Activated naive CD4-positive, alpha-beta T cell (primary cell): ENCODE measurements at places on chromosomes 1 and 21.

DNA sequence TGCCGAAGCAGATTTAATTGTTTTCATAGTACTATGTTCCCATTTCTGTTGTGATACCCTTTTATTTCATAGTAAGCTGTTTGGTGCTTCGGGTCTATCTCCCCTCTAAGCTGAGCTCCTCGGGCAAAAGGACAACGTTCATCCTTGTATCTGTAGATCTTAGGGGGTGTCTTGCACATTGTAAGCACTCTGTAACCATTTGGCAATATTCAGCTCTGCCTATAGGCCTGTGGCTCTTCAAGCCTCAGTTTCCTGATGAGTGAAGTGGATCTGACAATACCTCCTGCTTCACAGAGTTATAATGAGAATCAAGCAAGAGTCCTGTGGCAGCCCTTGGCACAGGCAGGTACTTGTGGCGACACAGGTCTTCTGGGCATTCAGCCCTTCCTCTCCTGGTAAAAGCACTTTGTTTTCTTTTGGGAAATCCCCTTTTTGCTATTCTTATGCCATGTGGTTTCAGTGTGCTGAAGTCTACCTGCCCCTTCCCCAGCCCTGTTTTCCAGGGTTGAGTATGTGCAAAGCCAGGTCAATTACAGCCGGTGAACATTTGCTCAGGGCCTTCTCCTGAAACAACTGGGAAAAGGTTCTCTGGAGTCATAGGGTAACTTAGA is 8.5 kb upstream of the EXO1 start:
- DNase-seq, result no peak

DNA sequence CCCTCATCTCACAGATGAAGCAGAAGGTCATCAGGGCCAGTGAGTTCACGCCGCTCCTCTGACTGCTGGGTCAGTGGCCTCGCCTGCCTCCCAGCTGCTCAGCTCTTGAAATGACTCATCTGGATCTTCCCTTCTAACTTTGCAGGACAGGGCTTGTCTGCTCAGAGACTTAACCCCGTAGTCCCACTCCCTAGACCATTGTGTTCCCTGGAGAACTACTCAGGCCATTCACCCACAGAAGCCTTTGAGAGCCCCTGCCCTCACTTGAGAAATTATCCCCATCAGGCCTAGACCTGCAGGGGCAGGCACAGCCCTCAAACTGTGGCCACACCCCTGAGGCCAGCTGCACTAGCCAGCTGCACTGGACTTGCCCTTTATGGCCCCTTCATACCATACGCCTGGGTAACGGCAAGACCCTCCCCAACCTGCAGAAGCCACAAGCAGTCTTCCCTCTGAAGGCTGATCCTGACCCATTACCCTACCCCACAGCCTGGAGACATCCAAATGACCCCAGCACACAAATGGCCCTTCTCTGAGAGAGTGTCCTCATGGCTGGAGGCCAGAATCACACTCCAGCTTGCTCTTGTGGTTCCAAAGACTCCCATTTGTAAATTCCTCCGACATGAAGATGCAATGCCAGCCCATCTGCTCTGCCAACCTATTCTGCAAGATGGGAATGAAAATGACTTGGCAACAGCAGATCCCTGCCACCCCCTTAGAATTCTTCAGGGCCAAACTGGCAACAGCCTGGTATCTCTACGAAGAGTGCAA is 33.2 kb downstream of the RCSD1 start:
- DNase-seq, result no peak

GRCh38 chr1:225777058-225777582 is 506 bp upstream of the SRP9 start:
- DNase-seq, result no peak

DNA sequence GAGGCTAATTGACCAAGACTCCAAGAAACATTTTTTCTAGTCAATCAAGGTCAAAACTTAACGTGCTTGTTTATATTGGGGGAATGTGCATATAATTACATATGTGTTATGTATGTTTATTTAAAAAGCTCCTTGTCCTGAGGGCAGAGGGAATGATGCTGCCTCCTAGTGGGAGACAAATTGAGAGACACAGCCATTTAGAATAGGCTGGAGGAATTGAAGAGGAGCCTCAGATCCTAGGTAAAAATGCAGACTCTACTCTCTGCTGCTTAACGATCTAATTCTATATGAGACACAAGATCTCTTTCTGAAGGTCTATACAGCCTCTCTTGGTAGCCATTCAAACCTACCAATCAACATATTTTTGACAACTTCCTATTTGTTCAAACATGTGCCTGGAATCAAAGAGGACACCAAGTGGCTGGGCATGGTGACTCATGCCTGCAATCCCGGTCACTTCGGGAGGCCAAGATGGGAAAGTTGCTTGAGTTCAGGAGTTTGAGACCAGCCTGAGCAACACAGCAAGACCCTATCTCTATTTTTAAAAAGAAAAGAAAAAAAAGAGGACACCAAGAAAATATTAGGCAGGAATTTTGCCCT is 136.6 kb upstream of the ZNF648 start:
- no peak for DNase-seq

DNA sequence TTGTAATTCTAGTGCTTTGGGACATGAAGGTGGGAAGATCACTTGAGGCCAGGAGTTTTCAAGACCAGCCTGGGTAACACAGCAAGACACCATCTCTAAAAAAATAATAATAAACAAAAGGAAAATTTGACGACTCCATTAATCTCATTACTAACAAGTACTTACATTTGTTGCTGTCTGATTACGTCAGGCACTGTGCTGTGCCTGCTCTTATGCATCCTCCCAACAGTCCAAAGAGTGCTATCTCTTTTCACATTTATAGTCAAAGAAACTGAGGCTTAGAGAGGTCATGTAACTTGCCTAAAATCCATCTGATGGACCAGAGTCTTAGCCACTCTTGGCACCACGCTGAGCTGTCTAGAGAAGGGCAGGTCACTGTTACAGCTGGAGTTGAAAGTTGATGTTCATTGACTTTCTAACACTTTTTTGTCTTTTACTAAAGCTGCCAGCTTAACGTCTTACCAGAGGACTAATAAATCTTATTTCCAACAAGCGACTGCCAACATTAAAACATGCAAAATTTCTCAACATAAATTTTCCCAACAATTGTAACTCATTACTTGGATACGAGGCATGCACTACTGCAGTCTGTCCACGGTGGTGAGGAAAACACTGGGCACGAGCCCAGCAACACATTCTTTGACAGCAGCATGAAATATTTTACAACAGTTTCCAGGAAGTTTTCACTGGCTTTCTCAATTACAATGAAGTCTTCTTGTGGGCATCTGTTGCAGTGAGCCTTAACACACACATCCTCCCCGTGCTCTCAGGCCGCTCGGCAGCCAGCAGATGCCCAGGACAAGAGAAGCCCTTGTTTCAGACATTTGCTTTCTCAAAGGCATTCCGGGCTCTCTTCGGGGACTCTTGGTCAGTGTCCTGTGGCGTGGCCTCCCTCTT is 262.9 kb upstream of the PROX1 start:
- DNase-seq, result no peak

GRCh38 chr21:44548922-44549321 is 2.4 kb downstream of the KRTAP10-2 start:
- DNase-seq, result no peak

- no peak for DNase-seq
These were observed 228.1 kb upstream of the CAMK1G start for GRCh38 chr1:209355415-209355814.

DNA sequence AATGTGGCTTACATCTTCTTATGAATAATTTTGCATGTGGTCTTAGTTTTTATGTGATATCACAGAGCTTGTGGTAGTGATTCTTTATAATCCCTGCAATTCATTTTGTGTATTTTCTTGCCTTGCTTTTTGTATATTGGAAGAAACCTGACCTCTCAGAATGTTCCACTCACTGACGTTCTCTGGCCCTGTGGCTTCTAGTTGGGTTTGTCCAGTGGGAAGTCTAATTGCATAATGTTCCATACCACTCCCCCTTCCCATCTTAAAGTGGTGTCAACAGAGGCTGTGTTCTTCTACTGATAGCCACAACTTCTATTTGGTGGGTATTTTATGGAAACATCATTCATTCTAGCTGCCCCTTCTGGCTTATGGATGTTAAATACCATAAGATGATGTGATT is 225.3 kb downstream of the BACH1 start:
- DNase-seq, result no peak

- no peak for DNase-seq
These were observed 237.0 kb downstream of the MRPL39 start for GRCh38 chr21:25370311-25370744.

- DNase-seq, result no peak
These were observed 514.0 kb upstream of the ADAMTS5 start for GRCh38 chr21:27480841-27481261.

- DNase-seq, result no peak
These were observed 152.7 kb upstream of the CHRM3 start for GRCh38 chr1:239233626-239234025.

DNA sequence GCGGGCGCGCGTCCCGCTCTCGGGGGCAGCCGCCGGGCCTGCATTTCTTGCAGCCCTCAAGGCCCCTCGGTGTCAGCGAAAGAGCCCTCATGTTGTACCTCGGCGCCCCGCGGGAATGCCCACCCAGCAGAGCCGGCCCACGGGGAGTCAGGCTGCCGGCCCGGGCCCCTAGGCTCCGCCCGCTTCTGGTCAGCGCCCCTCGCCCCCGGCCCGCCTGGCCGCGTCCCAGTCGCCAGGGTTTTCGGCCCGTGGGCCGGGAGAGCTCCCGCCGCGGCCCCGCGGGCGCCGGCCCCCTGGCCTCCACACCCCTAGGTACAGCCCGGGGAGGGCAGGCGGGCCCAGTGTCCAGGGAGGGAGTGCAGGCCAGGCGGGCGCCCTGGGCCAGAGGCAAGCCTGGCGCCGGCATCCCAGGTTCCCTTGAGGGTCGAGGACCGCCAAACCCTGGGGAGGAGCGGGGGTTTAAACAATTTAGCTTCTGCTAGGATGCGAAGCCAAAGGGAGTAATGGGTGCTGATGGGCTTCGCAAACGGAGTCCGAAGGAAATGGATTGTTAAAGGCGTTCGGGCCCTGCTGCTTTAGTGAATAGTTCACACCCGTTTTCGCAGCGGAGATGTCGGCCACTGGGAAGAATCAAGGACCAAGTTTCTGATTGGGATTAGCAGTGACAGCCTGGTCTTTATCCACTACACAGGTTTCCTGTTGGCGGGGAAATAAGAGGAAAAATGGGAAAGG is 486 bp upstream of the KCNA3 start:
- no peak for DNase-seq

DNA sequence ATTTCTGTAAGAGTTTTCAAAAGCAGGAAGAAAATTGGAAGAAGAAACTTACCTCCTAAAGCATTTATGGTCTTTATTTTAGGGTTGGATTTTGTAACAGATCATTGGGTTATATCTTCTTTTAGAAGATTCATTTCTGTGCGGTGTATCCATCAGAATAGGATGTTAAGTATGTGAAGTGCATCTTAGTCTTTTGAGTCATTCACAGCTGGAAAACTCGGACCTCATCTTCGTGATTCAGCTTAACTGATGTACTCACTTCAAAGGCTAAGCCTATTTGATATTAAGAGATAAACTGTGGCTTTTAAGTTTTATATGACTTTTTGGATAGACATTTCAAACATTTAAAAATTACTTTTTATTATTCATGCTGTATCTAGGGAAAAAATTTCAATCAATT is 56.3 kb downstream of the GIPC2 start:
- DNase-seq, result no peak

- DNase-seq, result no peak
These were observed 58.8 kb upstream of the TBX15 start for GRCh38 chr1:119046785-119047438.

GRCh38 chr1:63802109-63802508 is 28.3 kb downstream of the ROR1 start:
- DNase-seq, result no peak

DNA sequence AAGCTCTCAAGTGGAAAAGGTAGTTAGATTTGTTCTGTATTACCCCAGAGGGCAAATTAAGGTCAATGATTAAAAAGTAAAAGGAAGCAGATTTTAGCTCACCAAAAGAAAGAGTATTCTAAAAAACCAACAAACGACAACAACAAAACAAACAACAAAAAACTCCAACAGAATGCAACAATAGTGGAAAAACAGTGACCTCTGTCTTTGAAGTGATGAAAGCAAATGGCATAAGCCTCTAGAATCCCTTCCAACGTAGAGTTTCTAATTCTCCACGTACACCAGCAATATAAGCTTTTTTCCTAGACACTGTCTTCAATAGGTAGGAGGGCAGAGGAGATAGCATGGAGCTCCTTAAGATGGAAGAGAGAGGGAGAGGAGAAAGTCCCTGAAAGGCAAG is 359.1 kb downstream of the TTLL7 start:
- no peak for DNase-seq

DNA sequence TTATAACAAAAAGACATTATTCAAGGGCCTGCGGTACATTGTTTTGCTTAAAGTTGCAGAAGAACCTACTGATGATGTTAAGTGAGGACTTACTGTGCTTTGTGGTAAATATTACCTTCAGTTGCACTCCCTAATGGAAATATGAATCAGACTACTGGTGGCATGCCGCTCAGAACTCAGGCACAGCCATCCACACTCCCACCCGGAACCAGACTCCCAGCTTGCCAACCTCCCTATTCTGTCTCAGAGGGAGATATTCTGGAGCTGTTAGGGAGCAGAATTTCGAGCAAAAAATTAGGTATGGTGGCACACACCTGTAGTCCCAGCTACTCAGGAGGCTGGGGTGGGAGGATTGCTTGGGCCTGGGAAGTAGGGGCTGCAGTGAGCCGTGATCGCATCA is 13.1 kb downstream of the PGBD5 start:
- DNase-seq, result no peak

DNA sequence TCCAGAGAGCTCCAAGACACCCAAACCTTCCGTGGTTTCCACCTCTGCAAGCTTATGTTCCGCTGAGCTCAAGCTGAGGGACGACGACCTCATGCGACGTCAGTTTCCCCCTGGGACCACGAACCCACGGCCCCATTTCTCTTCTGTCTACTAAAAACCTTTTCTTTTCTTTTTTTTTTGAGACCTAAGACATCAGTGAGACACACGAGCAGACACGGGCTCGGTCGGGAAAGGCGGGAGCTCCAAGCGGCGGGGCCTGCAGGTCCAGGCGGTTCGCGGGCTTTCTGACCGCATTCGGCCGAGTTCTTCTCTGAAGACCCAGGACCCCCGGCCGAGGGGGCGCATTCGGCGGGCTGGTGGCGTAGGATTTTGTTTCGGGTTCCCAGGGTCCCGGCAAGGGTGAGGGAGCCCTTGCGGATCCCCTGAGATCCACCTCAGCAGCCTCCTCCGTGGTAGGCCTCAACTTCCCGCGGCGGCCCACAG is 402 bp downstream of the C21orf58 start:
- DNase-seq, result no peak

DNA sequence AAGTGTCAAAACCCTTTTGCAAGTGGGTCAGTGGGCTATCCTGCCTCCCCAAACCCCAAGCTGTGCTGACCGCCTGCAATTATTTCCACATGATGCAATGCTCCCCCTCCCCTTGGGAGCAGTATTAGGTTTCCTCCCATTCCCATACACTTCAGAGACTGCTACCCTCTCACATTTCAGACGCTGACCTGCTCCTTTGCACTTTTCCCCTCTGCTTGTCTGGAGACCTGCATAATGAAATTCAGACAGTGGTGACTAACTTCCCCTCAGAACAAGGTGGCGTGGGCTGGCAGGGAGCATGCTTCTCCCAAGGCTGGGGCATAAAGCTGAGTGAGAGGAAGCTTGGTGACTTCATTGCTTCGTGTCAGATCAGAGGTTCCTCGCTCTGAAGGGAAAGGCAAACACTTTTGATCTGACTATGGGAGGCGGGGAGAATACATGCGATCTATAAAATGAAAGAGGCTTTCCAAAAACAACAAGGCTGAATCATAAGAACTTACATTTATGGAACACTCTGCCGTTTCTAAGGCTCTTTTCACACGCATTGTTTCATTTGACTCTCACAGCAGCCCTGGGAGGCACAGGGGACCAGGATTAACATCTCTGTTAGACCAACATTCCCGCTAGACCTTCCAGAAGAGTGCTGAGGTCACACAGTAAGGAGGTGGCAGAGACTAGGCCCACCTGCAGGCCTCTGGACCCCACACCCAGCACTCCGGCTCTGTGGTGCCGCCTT is 27.5 kb upstream of the ROR1 start:
- DNase-seq, result no peak
